Fibroblast of lung (primary cell): ENCODE measurements at places on chromosomes 12 and 14. TPM values are rescaled to one million over a fixed set of nuclear protein-coding genes. Genes with fewer than 3 reads are reported as not detected.

TAS2R10 gene
- 0.50 and 0.51 TPM in 2 replicates for total RNA-seq

ESRRB gene
- not detected in 2 replicates for total RNA-seq

SLCO1C1 gene
- not detected in 2 replicates for total RNA-seq

P3H3 gene
- total RNA-seq: 72.4 and 96.3 TPM in 2 replicates

GRCh38 chr12:81468206-81468605 lies 290.9 kb downstream of the PPFIA2 start:
- no peak overlapping the region for H3K27ac ChIP-seq
- DNase-seq: peak; percentile 36
- H3K27me3 ChIP-seq: no peaks in the 10 kb centered on the region
- H3K4me3 ChIP-seq: no peak overlapping the region
- no peaks in the 10 kb centered on the region for H3K4me1 ChIP-seq

- no peaks in the 10 kb centered on the region for H3K27me3 ChIP-seq
- DNase-seq: no peak
- no peak overlapping the region for H3K4me3 ChIP-seq
- H3K4me1 ChIP-seq: no peaks in the 10 kb centered on the region
- H3K36me3 ChIP-seq: no peaks in the 10 kb centered on the region
- no peak overlapping the region for H3K27ac ChIP-seq
These were observed 55.2 kb downstream of the PDE3A start for GRCh38 chr12:20423557-20423956.

DNA sequence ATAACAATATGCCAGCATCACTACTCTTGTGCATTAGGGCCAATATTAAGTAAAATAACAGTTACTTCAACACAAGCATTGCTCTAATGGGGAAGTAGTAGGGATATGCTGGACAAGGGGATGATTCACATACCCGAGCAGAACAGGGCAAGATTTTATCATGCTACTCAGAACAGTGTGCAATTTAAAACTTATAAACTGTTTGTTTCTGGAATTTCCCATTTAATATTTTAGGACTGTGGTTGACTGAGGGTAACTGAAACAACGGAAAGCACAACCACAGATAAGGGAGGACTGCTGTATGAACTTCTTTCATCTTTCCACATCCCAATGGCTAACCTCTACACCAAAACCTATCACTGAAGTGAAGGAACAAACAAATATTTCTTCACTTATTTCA lies 36.8 kb downstream of the SARNP start:
- H3K27me3 ChIP-seq: no peaks in the 10 kb centered on the region
- DNase-seq: peak; percentile 34
- H3K4me3 ChIP-seq: no peak overlapping the region
- H3K4me1 ChIP-seq: no peaks in the 10 kb centered on the region

- H3K27me3 ChIP-seq: no peaks in the 10 kb centered on the region
- H3K27ac ChIP-seq: no peak overlapping the region
- H3K4me1 ChIP-seq: no peaks in the 10 kb centered on the region
- DNase-seq: no peak
These were observed 206.4 kb downstream of the BCL11B start for GRCh38 chr14:99065551-99065950.

- DNase-seq: no peak
- no peak overlapping the region for H3K4me3 ChIP-seq
- H3K36me3 ChIP-seq: no peaks in the 10 kb centered on the region
- H3K27me3 ChIP-seq: peaks cover 2% of the 10 kb centered on the region
These were observed 86.1 kb downstream of the SLC24A4 start for GRCh38 chr14:92409043-92409442.

- H3K4me3 ChIP-seq: peak overlapping the region; percentile 21
- DNase-seq: peak; percentile 91
- no peaks in the 10 kb centered on the region for H3K27me3 ChIP-seq
- H3K36me3 ChIP-seq: no peaks in the 10 kb centered on the region
- peaks cover 5% of the 10 kb centered on the region for H3K4me1 ChIP-seq
- H3K27ac ChIP-seq: peak overlapping the region; percentile 59
These were observed 3.0 kb downstream of the GAS2L3 start for GRCh38 chr12:100576331-100577036.

DNA sequence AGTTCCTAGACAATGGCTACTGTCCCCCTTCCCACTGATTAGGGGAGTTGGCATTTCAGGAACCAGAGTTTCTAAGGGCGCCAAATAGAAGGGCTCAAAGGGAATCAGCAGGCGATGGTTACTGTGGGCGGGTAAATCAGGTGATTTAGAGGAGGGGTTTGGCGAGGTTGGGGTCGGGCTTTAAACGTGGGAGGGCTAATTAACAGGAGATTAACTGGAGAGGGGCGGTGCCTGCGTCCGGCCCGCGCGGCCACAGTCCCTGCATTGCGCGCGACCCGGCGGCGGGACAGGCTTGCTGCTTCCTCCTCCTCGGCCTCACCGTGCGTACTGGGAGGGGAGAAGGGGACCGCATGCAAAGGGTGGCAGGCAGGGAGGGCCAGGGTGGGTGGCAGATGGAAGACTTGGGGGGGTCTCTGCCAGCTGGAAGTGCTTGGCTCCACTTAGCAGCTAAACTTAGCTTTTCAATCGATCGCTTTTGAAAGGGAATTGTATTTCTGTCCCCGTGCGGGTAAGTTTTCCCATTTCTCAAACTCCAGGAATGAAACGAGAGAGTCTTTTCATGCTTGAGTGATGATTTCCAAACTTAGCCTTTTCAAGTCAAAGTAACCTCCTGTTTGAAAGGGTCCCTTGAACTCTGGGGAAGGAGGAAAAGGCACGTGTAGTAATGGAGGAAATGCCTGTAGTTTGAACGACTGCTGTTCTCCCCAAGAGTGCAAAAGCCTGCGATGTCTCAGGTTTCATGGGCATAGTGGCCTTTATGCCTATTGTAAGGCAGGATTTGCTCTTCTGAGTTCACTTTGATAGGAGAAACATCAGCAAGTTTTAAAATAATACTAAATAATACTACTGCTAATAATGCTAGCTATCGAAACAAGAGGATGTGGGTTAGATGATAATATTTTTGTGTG lies at the start of gene MGST1:
Gene MGST1, plus strand, starts transcription at position 255 of the 908 bp plus-strand sequence. CDS start 6,608 bp downstream, outside the sequence.
- no peaks in the 10 kb centered on the region for H3K27me3 ChIP-seq
- DNase-seq: peak; percentile 79
- H3K27ac ChIP-seq: peak within 1 kb of the TSS; percentile 88

DNA sequence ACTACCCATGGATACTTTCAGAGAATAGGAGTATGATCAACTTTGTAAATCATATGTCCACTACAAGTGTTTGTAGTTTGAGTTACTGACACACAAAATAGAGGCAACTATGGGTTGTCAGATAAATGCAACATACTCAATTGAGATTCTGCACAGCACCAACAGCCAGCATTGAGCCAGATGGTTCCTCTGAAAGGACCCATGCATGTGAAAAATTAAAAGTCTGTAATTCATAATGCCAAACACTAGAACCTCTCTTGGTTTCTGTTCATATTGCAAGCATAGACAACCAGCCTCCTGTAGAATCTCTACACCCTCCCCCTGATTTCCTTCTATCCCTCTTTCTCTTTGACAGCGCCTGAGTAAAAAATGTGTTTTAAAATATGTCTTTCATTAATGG lies 831.0 kb downstream of the C12orf50 start:
- H3K4me1 ChIP-seq: no peaks in the 10 kb centered on the region
- H3K27me3 ChIP-seq: no peaks in the 10 kb centered on the region
- no peak for DNase-seq

DNA sequence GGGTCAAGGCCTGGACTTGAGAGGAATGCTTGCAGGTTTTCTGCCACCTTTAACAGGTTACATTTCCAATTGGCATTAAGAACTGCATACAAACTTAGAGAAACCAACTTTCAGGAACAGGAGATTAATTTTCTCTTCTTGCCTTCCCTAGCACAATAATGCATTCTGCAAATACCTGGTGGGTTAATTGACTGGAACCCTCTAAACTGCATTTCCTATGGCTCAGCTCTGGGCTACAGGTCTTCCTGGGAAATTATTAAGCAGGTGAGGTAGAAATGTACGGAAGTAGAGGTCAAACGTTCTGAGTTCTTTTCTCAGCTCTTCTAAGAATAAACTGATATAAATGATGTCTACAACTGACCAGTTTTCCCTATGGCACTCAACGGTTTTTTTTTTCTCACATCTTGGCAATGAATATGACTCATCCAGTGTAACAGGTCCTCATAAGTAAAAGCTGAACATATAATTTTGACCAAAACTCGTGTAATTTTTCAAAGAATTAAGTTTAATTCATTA lies 144.9 kb upstream of the PELI2 start:
- no peaks in the 10 kb centered on the region for H3K27me3 ChIP-seq
- no peaks in the 10 kb centered on the region for H3K4me1 ChIP-seq
- no peak overlapping the region for H3K27ac ChIP-seq
- no peaks in the 10 kb centered on the region for H3K36me3 ChIP-seq
- no peak overlapping the region for H3K4me3 ChIP-seq

DNA sequence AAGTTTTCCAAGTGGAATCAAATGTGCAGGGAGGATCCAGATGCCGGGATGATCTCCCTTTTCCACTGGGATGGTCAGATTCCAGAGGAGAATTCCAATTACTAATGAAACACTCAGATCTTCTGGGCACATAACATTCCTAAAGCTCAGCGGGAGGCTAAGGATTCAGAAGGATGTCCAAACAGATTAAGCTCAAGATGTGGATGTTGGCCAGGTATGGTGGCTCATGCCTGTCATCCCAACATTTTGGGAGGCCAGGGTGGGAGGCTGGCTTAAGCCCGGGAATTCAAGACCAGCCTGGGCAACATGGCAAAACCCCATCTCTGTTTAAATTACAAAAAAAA lies 62.0 kb upstream of the PNMA1 start:
- H3K27me3 ChIP-seq: no peaks in the 10 kb centered on the region
- no peak overlapping the region for H3K4me3 ChIP-seq
- no peaks in the 10 kb centered on the region for H3K36me3 ChIP-seq
- DNase-seq: no peak
- peaks cover 16% of the 10 kb centered on the region for H3K4me1 ChIP-seq
- no peak overlapping the region for H3K27ac ChIP-seq

- H3K27ac ChIP-seq: no peak overlapping the region
- no peaks in the 10 kb centered on the region for H3K36me3 ChIP-seq
- peaks cover 5% of the 10 kb centered on the region for H3K27me3 ChIP-seq
- no peak overlapping the region for H3K4me3 ChIP-seq
- DNase-seq: no peak
These were observed 4.8 kb upstream of the NINJ2 start for GRCh38 chr12:668090-668481.

GRCh38 chr12:54045868-54046521 lies 7.6 kb upstream of the HOXC4 start:
- H3K36me3 ChIP-seq: no peaks in the 10 kb centered on the region
- DNase-seq: no peak
- no peak overlapping the region for H3K27ac ChIP-seq

GRCh38 chr12:92973614-92974013 lies 44.5 kb upstream of the EEA1 start:
- no peak overlapping the region for H3K4me3 ChIP-seq
- no peaks in the 10 kb centered on the region for H3K36me3 ChIP-seq
- peak; percentile 94 for DNase-seq
- no peak overlapping the region for H3K27ac ChIP-seq

GRCh38 chr12:128976120-128976738 lies 123.0 kb downstream of the GLT1D1 start:
- no peaks in the 10 kb centered on the region for H3K36me3 ChIP-seq
- DNase-seq: no peak
- no peaks in the 10 kb centered on the region for H3K27me3 ChIP-seq
- H3K4me3 ChIP-seq: no peak overlapping the region

DNA sequence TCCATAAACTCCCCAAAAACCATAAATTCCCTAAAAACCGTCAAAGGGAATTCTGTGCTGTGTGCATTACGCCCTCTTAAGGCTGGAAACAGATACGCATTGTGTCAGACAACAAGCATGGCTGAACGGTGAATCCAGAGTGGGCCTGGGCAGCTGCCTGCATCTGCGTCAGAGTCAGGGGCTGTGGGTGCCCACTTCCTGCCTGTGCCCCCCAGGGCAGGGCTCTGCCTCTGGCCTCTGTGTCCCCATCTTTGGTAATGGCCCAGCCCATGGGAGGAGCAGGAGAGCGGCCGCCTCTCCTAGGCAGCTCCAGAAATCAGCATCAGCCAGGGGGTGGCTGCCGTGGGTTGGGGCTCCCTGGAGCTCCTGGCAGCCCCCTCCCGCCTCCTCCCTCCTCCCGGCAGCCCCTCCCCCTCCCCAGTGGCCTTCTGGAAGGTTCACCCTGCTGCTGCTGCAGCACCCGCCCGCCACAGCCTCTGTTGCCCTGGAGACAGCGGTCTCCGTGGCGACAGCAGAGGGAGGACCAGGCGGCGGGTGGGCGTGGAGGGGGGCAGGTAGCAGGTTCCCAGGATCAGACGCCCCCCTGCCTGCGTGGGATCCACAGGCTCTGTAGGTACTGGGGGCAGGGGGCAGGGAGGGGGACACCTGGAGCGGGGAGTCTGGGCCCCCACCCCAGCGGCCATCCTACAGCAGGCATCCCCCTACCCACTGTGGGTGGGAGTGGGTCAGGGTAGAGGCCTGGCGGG lies 5.9 kb downstream of the MMP17 start:
- H3K27me3 ChIP-seq: no peaks in the 10 kb centered on the region
- no peaks in the 10 kb centered on the region for H3K36me3 ChIP-seq
- H3K4me3 ChIP-seq: no peak overlapping the region
- no peak overlapping the region for H3K27ac ChIP-seq
- DNase-seq: peak; percentile 40
- H3K4me1 ChIP-seq: no peaks in the 10 kb centered on the region

DNA sequence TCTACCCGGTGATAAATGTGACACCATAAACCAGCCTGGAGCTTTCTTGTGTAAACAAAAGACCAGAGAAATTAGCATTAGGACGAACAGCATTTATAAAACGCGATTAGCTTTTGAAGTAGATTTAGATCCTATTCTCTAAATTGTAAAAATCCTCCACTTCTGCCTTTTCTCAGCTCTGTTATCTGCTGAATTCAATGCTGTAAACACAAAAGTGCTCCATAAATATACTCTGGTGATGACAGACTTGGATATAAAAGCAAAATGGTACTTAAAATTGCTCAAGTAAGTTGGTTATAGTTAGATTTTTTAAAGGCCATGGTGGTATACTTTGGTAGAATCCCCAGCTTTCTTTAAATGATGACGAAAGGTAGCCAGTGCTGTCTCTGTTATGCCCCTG lies 114.6 kb upstream of the RMST start:
- no peaks in the 10 kb centered on the region for H3K36me3 ChIP-seq
- H3K4me1 ChIP-seq: no peaks in the 10 kb centered on the region
- H3K27me3 ChIP-seq: no peaks in the 10 kb centered on the region
- no peak overlapping the region for H3K27ac ChIP-seq
- H3K4me3 ChIP-seq: no peak overlapping the region

GRCh38 chr12:78210894-78211302 lies 380.2 kb downstream of the NAV3 start:
- DNase-seq: peak; percentile 93
- H3K36me3 ChIP-seq: no peaks in the 10 kb centered on the region
- no peaks in the 10 kb centered on the region for H3K27me3 ChIP-seq
- peaks cover 8% of the 10 kb centered on the region for H3K4me1 ChIP-seq
- peak overlapping the region; percentile 71 for H3K27ac ChIP-seq
- H3K4me3 ChIP-seq: no peak overlapping the region
